ENCODE measurements at places on chromosomes 7 and 10.

- DNase-seq: no peak
Observed at GRCh38 chr10:24974976-24975375, 22.6 kb upstream of the PRTFDC1 start.

- peak; percentile 54 for DNase-seq
Observed at GRCh38 chr7:51255536-51256208, 60.9 kb downstream of the COBL start.

DNA sequence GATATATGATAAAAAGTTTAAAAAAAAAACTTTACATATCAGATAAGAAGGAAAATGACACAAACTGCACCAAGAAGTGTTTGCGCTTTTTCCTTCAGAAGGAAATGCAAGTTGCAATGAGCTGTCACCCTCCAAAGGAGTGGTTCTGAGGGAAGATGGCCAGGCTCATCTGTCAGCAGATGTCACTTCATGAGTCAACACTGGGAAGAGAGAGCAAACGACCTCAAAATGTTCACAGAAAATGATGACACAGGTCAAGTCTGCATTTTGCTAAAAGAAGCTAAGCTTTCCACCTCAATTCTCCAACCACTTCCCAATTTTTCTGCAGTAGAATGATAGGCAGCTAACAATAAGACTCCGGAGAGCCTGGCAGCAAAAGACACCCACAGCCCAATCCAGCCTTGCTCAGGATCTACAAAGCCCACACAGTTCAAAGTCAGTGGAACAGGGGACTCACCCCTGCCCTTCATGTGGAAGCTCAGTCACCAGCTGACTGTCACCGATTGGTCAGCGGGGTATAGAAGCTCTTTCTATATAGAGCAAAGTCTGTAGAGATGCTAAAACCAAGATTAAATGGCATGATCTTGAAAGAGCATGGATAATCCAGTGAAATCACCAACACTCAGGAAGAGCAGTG, 155.1 kb upstream of the NEBL start:
- DNase-seq: no peak

DNA sequence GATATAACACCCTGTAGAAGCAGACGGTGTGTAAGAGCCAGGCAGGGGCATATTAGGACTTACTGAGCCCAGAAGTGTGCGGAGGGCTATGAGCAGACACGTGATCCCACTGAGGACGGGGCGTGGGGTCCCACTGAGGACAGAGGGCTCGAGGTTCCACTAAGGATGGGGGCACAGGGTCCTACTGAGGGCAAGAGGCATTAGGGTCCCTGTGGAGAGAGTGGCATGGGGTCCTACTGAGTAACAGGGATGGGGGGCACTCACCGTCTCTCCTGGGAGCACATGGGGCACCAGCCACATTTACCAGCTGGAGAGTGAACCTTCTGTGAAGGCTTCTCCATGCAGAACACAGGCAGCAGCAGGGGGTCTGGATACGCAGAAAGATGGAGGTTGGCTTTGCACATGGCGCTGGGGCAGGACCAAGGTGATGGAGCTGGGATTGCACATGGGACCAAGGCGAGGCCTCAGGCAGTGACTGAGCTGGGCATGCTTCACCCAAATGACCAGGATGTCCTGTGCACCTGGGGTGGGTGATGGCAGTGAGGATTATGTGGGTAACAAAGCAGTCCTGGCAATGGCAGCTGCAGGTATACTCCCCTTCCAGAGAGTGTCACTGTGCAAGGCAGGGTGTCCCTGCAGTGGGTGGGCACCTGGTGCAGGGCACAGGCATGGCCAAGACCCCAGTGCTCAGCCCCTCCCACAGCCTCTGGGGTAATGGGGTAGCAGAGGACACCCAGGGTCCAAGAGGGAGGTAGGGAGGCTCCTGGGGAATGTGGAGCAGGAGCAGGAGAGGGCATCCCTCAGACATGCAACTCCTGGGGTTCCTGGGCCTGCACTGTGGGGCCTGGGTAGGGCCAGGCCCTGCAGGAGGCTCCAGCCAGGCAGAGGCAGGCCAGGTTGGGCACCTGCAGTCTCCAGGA, 278.1 kb downstream of the TCERG1L start:
- no peak for DNase-seq

- DNase-seq: no peak
Observed at GRCh38 chr10:126425489-126426065, 37.3 kb upstream of the ADAM12 start.

DNA sequence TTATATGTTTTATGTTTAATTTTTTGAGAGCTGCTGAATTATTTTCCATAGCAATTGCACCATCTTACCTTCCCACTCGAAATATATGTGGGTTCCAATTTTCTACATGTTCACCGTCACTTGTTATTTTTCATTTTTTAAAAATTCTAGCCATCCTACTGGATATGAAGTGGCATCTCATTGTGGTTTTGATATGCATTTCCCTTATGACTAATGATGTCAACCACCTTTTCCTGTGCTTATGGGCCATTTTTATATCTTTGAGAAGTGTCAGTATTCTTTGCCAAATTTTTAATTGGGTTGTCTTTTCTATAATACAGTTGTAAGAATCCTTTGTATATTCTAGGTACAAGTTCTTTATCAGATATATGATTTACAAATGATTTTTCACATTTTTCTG, 27.8 kb downstream of the NHLRC2 start:
- no peak for DNase-seq

- DNase-seq: no peak
Observed at GRCh38 chr7:152568972-152569371, 107.0 kb downstream of the XRCC2 start.

GRCh38 chr7:33157781-33158180, 28.4 kb downstream of the BBS9 start:
- DNase-seq: no peak

DNA sequence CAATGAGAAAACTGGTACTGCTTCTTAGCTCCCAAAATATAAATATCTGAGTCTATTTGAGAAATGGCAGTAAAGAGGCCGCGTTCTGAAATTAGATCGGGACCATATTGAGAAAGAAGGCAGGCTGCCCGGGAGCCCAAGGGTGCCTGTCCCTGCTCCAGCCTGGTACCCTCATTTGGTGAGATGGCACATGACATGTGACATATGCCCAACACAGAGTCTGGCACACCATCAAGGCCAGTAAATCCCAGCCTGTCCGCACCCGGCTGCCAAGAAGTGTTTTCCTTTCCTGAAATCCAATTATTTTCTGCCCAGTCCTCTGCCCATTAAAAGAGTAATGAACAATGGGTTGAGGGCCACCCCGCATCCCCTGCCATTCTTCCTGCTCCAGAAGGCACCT, 66.4 kb downstream of the CDH23 start:
- DNase-seq: no peak

- DNase-seq: no peak
Observed at GRCh38 chr10:18261768-18262231, 121.6 kb downstream of the CACNB2 start.

DNA sequence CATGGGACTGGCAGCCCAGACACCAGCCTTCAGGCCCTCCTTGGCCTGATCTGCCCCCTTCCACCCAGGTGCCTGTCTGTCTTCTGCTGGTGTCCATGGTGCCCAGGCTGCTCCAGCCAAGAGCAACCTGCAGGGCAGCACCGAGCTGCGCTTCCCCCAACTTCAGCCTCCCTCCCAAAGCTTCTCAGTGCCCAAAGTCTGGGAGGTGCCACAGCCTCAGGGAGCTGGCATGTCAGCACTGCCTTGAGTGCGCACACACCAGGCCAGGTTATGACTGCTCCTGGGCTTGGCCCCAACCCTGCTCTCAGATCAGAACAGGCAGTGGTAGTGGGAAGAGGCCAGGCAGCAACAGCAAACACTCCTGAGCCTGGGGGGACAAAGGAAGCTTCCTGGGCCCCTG, 304.6 kb upstream of the NRG3 start:
- DNase-seq: peak; percentile 41

GRCh38 chr10:68261132-68261856, 29.4 kb upstream of the ATOH7 start:
- no peak for DNase-seq

GRCh38 chr7:45679516-45679915, 105.3 kb downstream of the ADCY1 start:
- DNase-seq: peak; percentile 22

- no peak for DNase-seq
Observed at GRCh38 chr7:39880556-39880955, 69.5 kb upstream of the CDK13 start.

DNA sequence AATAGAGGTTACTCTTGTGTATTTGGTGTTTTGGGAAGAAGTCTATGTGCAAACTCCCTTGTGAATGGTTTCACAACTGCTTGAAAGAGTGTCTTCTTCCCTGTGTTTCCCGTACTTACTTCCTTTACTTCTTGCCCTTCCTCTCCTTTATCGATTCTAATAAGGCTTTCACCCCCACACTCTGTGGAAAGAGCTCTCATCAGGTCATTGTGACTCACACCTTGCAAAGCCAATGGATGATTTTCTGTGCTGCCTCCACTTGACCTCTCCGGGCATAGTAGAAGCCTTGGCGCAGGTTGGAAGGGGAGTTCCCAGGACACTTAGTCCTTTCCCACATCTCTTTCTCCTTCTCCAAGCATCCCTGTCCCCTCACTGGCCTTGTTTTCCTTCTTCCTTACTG, 6.2 kb upstream of the TSPAN15 start:
- no peak for DNase-seq

DNA sequence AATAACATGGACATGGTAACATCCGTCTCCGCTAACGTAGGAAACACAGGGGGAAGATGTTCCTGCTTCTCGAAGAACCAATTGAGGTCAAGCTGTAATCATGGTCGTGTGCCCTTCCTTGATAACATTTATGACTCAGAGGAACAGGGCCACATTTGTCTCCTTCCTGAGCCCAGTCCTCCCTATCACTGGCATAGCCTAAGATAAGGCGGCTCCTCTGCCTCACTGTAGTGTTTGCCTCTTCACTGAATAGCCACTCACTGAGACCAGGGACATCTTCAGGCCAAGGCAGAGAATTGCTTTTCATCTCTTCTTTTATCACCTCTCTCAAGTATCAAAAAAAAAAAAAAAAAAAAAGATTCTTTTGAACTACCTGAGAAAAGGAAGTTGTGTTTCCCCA, 5.4 kb upstream of the GRM8 start:
- DNase-seq: no peak

DNA sequence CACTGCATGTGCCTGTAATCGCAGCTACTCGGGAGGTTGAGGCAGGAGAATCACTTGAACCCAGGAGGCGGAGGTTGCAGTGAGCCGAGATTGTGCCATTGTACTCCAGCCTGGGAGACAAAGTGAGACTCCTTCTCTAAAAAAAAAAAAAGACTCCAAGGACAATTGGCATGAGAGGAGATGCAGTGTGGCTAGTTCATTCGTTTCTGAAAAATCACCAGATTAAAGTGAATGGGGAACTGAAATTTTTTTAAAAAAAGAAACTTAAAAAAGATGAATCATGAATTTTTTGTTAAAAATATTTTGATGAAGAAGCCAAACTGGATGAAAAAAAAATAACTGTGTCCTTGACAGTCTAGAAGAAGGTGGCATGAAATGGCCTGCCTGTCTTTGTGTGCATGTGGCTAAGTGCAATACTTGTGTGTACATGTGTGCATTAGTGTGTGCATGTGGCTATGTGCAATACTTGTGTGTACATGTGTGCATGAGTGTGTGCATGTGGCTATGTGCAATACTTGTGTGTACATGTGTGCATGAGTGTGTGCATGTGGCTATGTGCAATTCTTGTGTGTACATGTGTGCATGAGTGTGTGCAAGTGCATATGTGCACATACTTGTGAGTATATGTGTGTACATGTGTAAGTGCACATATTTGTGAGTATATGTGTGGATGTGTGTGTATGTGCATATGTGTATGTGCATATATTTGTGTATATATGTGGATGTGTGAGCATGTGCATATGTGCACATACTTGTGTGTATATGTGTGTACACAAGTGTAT, 391.7 kb upstream of the KLF6 start:
- no peak for DNase-seq

DNA sequence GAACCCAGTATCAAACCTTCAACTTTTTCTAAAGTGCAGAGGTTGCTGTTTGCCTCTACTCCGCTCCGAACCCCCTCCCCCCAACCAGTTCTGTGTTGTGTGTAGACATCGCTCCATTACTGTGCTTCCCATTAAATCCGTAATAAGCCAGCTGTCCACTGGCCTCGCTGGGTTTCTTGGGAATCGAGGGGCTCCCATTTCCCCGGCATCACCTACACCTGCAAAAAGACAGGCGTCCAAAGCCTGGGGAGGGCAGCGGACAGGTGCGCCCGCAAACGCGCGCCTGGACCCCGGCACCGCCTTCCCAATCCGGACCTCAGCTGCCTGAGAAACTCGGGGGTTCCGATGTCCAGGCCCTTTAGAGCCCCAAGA, 631 bp downstream of the RTKN2 start:
- DNase-seq: no peak

DNA sequence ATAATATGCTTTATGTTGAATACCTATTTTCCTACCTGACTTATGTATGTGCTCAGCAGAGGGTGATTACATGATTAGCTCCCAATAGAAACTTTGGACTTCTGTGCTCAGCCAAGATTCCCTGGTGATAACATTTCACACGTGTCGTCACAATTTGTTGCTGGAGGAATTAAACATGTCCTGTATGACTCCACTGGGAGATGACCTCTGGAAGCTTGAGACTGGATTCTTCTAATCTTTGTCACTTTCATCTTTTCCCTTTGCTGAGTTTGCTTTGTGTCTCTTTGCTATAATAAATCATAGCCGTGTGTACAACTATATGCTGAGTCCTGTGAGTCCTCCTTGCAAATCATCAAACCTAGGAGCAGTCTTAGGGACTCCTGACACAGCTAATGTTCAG, 120.9 kb upstream of the LRRTM3 start:
- DNase-seq: no peak

DNA sequence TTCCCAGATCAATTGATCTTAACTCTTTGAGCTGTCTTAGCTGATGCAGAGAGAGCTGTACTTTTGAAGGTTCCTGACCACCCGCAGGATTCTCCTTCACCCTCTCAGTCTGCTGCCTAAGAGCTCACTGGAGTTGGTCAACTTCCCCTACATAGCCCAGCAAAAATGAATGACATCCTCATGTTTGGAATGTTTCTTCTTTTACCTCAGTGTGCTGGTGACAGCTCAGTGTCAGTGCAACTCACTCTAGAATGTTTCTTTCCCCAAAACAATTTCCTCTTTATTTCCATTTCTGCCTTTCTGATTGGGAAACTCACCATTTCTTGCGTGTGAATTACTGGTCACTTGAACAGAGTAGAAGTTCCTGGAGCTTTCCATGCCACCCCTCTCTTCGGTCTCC, 48.7 kb downstream of the LSMEM1 start:
- DNase-seq: no peak

GRCh38 chr7:33024189-33024757, 38.3 kb downstream of the NT5C3A start:
- no peak for DNase-seq

- no peak for DNase-seq
Observed at GRCh38 chr7:88090671-88091070, 129.2 kb downstream of the SRI start.

DNA sequence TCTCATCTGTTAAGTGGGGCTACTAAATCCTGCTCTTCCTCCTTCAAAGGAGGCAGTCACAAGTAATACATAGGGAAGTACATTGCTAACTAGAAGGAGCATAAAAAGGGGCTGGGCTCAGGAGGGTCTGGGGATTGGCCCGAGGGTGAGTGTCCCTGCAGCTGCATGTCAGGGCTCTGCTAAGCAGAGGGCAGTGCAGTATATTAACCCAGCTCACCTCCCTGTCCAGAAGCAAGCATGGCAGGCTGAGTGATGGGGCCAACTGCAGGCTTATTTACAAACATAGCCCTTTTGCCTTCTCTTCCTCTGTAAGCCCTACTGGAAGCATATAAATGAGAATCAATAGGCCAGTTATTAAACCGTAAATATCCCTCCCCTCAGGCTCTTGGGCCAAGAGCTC, 143.2 kb upstream of the PCBD1 start:
- DNase-seq: no peak
